Ovary (tissue), 10 donors: ENCODE measurements at places on chromosomes 11 and 22. TPM values are rescaled to one million over a fixed set of nuclear protein-coding genes. Genes with fewer than 3 reads are reported as not detected.

GRCh38 chr11:23974051-23974450 lies 522.8 kb upstream of the LUZP2 start:
- no peaks in the 10 kb centered on the region for H3K4me1 ChIP-seq
- no peak overlapping the region for H3K27ac ChIP-seq
- H3K36me3 ChIP-seq, result no peaks in the 10 kb centered on the region
- H3K27me3 ChIP-seq, result no peaks in the 10 kb centered on the region

GRCh38 chr11:34037016-34037415 lies 14.5 kb upstream of the CAPRIN1 start:
- DNase-seq, result no peak

DNA sequence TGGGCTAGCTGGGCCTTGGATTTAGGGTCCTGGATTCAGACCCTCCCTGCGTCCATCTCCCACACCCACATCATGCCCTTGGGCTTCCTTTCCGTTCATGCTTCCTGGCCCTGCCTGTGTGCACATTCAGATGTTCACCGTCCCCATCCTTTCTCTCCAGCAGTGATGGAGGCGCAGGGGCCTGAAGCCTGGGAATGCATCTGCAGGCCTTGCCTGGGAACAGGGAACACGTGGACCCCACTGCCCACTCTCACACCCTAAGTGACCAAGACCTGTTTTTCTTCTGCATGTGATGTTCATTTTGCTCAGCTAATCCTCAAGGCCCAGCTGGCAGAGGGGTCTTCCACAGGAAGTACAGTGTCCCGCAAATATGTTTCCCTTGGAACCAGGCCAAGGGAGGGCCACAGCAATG lies 91.6 kb upstream of the PARVA start:
- no peaks in the 10 kb centered on the region for H3K36me3 ChIP-seq
- DNase-seq, result no peak
- H3K27me3 ChIP-seq, result no peaks in the 10 kb centered on the region

GRCh38 chr22:46971099-46971763 lies 208.8 kb downstream of the TBC1D22A start:
- no peak for DNase-seq
- H3K4me1 ChIP-seq, result peaks cover 8% of the 10 kb centered on the region
- peak overlapping the region; percentile 71 for H3K27ac ChIP-seq
- H3K4me3 ChIP-seq, result no peak overlapping the region

The BEST1 gene
- 4.0 TPM for polyA plus RNA-seq

The OTOG gene
- polyA plus RNA-seq, result not detected

The ARAP1 gene
- polyA plus RNA-seq, result 75.5 TPM

The CREB3L1 gene
- polyA plus RNA-seq, result 25.9 TPM
